ENCODE measurements at places on chromosomes 7 and 10. TPM values are rescaled to one million over a fixed set of nuclear protein-coding genes. Genes with fewer than 3 reads are reported as not detected.
A peak's percentile ranks its signal among the peaks of the same experiment; 100 is the strongest.

Gene OGDHL
- total RNA-seq: 2.5 TPM

DNA sequence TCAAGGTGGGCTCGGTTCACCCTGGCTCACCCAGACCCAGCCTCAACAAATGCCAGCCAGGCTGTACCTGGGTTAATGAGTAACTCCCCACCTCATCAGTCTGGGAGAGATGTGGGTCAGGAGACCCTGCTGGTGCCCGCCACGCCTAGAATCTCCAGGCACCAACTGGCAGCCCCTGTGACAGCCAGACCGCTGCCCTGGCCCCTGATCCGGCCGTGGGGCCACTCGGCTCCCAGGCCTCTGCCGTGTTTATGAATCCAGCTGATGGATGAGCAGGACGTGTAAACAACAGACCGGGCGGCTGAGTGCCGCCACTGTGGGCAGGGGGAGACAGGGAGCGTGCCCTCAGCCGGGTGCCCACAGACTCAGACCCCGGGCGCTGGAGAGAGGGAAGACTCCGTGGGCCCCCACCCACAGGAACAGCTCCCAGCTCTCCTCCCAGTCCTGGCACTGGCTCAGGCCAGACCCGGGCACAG lies 34.0 kb upstream of the PDGFA start:
- H3K36me3 ChIP-seq: no peaks in the 10 kb centered on the region
- no peak overlapping the region for H3K4me3 ChIP-seq
- H3K27ac ChIP-seq: no peak overlapping the region
- H3K27me3 ChIP-seq: no peaks in the 10 kb centered on the region
- no peaks in the 10 kb centered on the region for H3K4me1 ChIP-seq

Gene PAX2
- total RNA-seq: not detected

GRCh38 chr7:8263048-8263447 lies 1.1 kb upstream of the ICA1 start:
- peaks cover 9% of the 10 kb centered on the region for H3K4me1 ChIP-seq
- H3K36me3 ChIP-seq: no peaks in the 10 kb centered on the region
- H3K4me3 ChIP-seq: peak overlapping the region; percentile 81
- no peak for DNase-seq

- peak overlapping the region; percentile 90 for H3K27ac ChIP-seq
- H3K4me3 ChIP-seq: peak overlapping the region; percentile 99
- peaks cover 6% of the 10 kb centered on the region for H3K36me3 ChIP-seq
- DNase-seq: no peak
- peaks cover 25% of the 10 kb centered on the region for H3K4me1 ChIP-seq
- H3K27me3 ChIP-seq: peaks cover 6% of the 10 kb centered on the region
These were observed 1.3 kb downstream of the EIF4EBP2 start for GRCh38 chr10:70405037-70405824.

Gene RET
- total RNA-seq: 34.7 TPM

Gene MRLN
- total RNA-seq: not detected

- DNase-seq: no peak
- no peak overlapping the region for H3K4me3 ChIP-seq
- H3K27ac ChIP-seq: peak overlapping the region; percentile 46
- H3K36me3 ChIP-seq: peaks cover 7% of the 10 kb centered on the region
- no peaks in the 10 kb centered on the region for H3K27me3 ChIP-seq
- H3K4me1 ChIP-seq: peaks cover 18% of the 10 kb centered on the region
These were observed 524.6 kb upstream of the KCND2 start for GRCh38 chr7:119748251-119748860.

GRCh38 chr7:45358287-45358686 lies 200.7 kb downstream of the RAMP3 start:
- DNase-seq: no peak
- H3K4me3 ChIP-seq: no peak overlapping the region
- H3K36me3 ChIP-seq: peaks cover 4% of the 10 kb centered on the region
- H3K27me3 ChIP-seq: no peaks in the 10 kb centered on the region
- H3K27ac ChIP-seq: no peak overlapping the region

Gene MYO1G
- total RNA-seq: 0.54 TPM

- no peaks in the 10 kb centered on the region for H3K36me3 ChIP-seq
- H3K27ac ChIP-seq: no peak overlapping the region
These were observed 49.2 kb downstream of the PWWP2B start for GRCh38 chr10:132446195-132446581.

GRCh38 chr10:113124724-113125123 lies 174.7 kb downstream of the TCF7L2 start:
- no peaks in the 10 kb centered on the region for H3K36me3 ChIP-seq
- H3K4me3 ChIP-seq: no peak overlapping the region
- no peak overlapping the region for H3K27ac ChIP-seq
- no peak for DNase-seq
- peaks cover 17% of the 10 kb centered on the region for H3K4me1 ChIP-seq

- peak; percentile 63 for DNase-seq
- H3K4me3 ChIP-seq: no peak overlapping the region
- H3K27me3 ChIP-seq: peaks cover 2% of the 10 kb centered on the region
- no peaks in the 10 kb centered on the region for H3K36me3 ChIP-seq
- H3K4me1 ChIP-seq: no peaks in the 10 kb centered on the region
These were observed 39.7 kb upstream of the ENO4 start for GRCh38 chr10:116809483-116810119.

DNA sequence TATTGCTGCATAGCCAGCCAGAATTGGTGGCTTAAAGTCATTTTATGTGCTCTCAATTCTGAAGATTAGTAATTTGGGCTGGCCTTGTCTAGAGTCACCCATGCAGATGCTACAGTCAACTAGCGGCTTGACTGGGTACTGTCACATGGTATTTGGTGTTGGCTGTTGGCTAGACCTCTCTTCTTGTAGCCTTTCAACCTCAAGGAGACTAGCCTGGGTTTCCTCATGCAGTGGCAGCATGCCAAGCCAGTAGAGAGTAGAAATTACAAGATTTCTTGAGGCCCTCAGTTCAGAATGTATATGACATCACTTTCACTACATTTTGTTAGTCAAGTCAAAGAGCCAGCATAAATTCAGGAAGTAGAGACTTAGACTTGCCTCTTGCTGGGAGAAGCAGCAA lies 3.7 kb upstream of the ZNF800 start:
- H3K27me3 ChIP-seq: peaks cover 7% of the 10 kb centered on the region
- no peak overlapping the region for H3K27ac ChIP-seq

Gene GRID1
- 8.0 TPM for total RNA-seq

DNA sequence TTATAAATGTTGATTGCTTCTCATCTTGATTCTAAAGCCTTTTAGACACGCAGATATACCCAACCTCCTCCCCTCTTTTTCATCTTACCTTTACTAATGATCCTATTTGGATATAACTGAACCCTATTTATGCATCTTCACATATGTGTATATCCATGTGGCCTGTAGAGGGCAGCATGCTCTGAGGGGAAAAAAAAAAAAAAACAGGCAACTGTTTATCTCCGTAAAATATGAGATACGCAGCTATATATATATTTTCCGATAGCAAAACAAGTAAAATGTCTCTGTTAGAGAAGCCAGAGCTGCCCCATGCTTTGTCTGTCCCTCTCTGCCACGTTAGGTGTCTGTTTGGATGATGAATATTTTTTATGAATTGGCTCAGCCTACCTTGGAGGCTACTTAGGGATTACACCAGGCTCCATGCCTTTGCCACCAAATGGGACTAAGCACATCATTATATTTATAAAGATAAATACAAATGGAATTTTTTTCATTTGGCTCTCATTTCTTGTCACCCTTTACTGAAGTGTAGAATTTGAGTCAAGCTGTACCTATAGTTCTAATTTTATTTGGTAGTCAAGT lies 174.8 kb upstream of the FZD1 start:
- no peaks in the 10 kb centered on the region for H3K36me3 ChIP-seq
- no peaks in the 10 kb centered on the region for H3K27me3 ChIP-seq
- peaks cover 2% of the 10 kb centered on the region for H3K4me1 ChIP-seq
- no peak overlapping the region for H3K4me3 ChIP-seq

Gene BZW2
- total RNA-seq: 86.7 TPM

GRCh38 chr7:116713918-116714317 lies 41.9 kb downstream of the MET start:
- no peak for DNase-seq
- H3K27ac ChIP-seq: no peak overlapping the region
- no peaks in the 10 kb centered on the region for H3K36me3 ChIP-seq
- H3K4me1 ChIP-seq: no peaks in the 10 kb centered on the region

Gene ZNF239
- 4.1 TPM for total RNA-seq

DNA sequence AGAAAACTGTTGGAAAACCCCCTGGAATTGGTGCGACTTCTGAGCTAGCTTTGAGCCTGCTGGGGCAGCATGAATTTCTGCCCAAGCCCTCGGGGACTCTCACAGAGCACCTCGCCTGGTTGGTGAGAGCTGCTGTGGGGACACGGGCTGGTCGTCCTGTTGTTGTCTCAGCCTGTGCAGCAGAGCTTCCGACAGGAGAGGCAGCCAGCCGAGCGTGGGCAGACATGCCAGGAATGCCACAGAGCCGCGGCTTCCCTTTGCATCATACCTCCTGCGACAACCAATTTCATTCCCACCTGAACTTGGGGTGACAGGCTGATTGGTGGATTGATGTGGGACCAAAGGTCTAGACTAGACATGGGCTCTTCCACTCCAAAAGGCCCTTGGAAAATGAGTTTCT lies 60.2 kb upstream of the NRBF2 start:
- H3K27ac ChIP-seq: no peak overlapping the region
- H3K4me3 ChIP-seq: no peak overlapping the region
- H3K27me3 ChIP-seq: peaks cover 3% of the 10 kb centered on the region
- DNase-seq: no peak
- no peaks in the 10 kb centered on the region for H3K4me1 ChIP-seq

GRCh38 chr7:11155883-11156282 lies 182.2 kb downstream of the PHF14 start:
- H3K27me3 ChIP-seq: peaks cover 2% of the 10 kb centered on the region
- no peak overlapping the region for H3K4me3 ChIP-seq
- no peak overlapping the region for H3K27ac ChIP-seq
- no peaks in the 10 kb centered on the region for H3K4me1 ChIP-seq
- H3K36me3 ChIP-seq: no peaks in the 10 kb centered on the region

DNA sequence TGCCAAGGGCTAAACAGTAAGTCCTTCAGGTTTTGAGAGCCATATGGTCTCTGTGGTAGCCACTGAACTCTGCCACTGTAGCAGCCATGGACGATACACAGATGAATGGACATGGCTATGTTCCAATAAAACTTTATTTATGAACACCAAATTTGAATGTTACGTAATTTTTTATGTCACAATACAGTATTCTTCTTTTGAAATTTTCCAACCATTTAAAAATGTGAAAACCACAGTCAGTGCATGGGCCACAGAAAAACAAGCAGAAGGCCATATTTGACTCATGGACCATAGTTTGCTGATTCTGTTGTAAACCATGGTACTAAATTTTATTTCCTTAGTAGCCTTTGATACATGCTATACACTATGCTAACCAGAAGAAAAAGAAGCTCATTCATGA lies 361.8 kb downstream of the MAGI2 start:
- no peaks in the 10 kb centered on the region for H3K36me3 ChIP-seq
- H3K4me1 ChIP-seq: no peaks in the 10 kb centered on the region
- H3K27ac ChIP-seq: no peak overlapping the region
- DNase-seq: no peak
- no peak overlapping the region for H3K4me3 ChIP-seq
- peaks cover 2% of the 10 kb centered on the region for H3K27me3 ChIP-seq

GRCh38 chr7:104878577-104878976 lies 135.4 kb upstream of the KMT2E start:
- no peak overlapping the region for H3K27ac ChIP-seq
- no peaks in the 10 kb centered on the region for H3K36me3 ChIP-seq
- no peaks in the 10 kb centered on the region for H3K27me3 ChIP-seq

Gene MARVELD1
- 12.2 TPM for total RNA-seq

Measured in glutamatergic neuron (in vitro differentiated cells).